Left cardiac atrium (tissue), 4 donors: ENCODE measurements at places on chromosomes 3 and 15. TPM values are rescaled to one million over a fixed set of nuclear protein-coding genes. Genes with fewer than 3 reads are reported as not detected.

The MKRN3 gene
- 0.65 TPM for total RNA-seq

The SAMD7 gene
- total RNA-seq = not detected

- DNase-seq = peak; percentile 61
Observed at GRCh38 chr3:42660131-42660715, 6.7 kb downstream of the ZBTB47 start.

DNA sequence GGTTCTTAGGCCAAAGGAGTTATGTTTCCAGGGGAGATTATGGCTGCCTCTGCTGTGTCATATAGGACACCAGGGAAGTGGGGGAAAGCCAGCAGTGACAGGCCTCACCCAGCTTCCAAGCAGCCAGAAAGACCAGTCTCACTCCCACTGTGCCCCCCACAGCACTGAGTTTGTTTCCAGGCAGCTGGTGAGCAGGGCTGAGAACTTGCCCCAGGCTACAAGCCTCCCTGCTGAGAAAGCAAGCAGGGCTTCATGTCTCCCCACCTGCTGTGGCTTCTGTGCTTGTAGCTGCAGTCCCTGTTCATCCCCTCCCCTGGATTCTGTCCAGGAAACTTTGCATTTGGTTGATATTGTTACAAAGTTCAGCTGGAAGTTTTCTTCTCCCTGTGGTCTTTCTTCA lies 376.3 kb downstream of the PDCD6IP start:
- DNase-seq = no peak

GRCh38 chr3:171821778-171822358 lies 11.6 kb upstream of the PLD1 start:
- no peak for DNase-seq

DNA sequence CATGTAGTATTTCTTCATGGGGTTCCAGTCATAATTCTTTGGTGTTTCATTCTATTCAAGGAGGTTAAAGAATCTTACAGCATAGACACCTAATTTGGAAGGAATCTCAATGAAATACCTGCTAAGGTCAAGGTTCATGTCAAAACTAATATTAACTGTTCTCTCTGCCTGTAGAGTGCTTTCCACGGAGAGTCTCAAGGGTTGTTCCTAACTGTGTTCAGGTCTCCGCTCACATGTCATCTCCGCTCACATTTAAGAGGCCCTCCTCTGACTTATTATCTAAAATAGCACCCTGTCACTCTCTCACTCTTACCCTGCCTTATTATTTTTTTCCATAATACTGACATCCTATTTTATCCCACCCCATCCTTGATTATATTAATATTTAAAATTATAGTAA lies 239.9 kb downstream of the RBMS3 start:
- no peak for DNase-seq

GRCh38 chr15:85764649-85765277 lies 30.0 kb downstream of the KLHL25 start:
- no peak for DNase-seq

- no peak for DNase-seq
Observed at GRCh38 chr15:56074481-56075265, 81.3 kb upstream of the NEDD4 start.

DNA sequence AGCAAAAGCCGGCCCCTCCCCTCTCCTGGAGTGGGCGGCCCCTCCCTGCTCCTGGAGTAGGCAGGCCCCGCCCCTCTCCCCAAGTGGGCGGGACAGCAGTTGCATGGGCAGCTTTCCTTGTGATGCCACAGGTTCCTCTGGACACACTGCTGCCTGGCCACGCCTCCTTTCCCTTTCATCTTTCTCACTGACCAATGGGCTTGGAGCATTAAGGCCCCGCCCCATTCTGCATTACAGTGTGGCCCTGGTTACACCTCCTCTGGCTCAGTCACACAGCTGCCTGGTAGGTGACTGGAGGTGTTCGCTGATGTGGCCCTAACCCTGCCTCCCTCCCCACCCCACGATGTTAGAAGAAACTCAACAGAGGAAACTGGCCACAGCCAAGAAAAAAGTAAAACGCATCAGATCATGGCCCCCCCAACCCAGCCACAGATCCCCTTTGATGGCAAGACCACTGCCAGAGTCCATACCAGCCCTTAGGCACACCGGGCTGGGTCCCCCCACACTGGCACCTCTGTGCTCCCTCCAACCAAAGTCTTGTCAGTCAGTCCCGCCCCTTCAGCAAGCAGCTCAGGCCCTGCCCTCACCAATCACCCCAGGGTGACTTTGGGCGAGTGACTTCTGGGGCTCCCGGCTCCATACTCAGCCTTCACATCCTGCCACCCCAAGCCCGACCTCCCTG lies 84.3 kb downstream of the ADAMTS7 start:
- no peak for DNase-seq

- DNase-seq = no peak
Observed at GRCh38 chr15:41809121-41809520, 18.8 kb upstream of the JMJD7 start.

- DNase-seq = peak; percentile 55
Observed at GRCh38 chr3:42369304-42369703, 41.1 kb downstream of the LYZL4 start.

The DCBLD2 gene
- total RNA-seq = 35.7 TPM

DNA sequence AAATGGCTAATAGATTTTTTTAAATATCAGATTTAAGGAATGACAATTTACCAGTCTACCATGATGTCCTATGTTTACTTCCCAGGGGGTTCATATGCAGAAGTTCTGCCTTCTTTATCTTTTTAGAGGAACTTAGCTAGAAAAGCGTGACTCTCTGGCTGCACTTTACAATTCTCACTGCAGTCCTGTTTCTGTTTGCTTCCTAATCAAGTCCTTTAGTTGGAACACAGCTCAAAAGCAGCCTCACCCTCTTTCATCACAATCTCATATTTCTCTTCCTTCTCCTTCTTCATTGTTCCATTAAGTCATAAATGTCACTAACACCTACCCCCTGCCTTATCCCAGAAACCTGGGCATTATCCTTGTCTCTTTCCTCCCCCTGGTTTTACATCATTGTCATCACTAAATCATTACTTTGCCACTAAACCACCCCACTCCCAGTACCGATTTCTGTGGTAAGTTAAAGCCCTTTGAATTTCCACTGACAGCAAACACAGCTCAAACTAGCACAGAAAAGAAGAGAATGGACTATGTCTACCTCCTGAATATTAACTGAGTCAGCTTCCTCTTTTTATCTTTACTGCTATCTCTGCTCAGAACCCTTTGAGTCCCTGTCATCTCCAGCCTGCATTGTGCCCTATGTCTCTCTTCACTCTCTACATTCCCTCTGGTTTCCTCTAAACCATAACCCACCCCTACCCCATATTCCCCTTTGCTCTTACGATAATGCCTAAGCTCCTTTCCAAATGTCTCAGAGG lies 13.8 kb upstream of the PPP4R2 start:
- no peak for DNase-seq

The IMPG2 gene
- total RNA-seq = 0.18 TPM

The MYL3 gene
- total RNA-seq = 557 TPM

- no peak for DNase-seq
Observed at GRCh38 chr15:101264911-101265641, 12.2 kb downstream of the SELENOS start.

GRCh38 chr3:41117398-41117870 lies 81.9 kb upstream of the CTNNB1 start:
- DNase-seq = peak; percentile 94

The ZPLD1 gene
- not detected for total RNA-seq

DNA sequence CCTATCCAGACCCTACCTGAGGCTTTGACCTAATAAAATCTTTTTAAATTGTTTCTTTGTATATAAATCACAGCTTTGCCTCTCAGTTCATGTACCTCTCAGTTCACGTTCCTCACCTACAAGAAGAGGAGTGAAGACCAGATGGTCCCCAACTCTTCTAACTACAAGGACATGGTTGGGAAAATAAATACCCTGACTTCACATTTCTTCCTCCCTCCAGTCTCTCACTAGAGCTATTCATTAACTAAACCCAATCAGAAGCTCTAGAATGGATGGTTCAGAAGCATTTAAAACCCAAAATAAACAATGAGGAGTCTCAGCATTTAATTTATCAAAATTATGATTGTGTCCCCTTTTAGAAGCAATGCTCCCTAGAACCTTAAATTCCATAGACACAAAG lies 97.3 kb upstream of the AGTR1 start:
- DNase-seq = no peak

The ACTRT3 gene
- 1.6 TPM for total RNA-seq

DNA sequence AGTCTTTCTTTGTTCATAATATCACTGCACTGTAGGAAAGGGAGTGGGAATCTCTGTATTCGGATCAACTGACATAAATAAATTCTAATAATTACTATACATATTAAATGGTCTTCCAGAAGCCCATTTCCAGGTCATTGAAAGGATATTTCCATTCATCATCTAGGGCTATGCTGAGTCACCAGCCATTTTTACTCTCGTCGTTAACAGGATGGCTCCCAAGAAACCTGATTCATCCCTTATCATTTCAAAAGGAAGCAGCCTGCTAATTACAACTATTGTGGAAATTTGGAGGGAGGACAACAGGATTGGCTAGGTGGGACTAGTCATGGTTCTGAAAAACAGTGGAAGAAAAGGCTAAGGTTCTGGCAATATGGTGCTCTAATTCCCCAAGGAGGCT lies 13.6 kb downstream of the GMNC start:
- no peak for DNase-seq

- no peak for DNase-seq
Observed at GRCh38 chr3:126107957-126108675, 24.2 kb upstream of the SLC41A3 start.

The FETUB gene
- not detected for total RNA-seq

- no peak for DNase-seq
Observed at GRCh38 chr3:182400838-182401237, 392.5 kb upstream of the ATP11B start.

- DNase-seq = no peak
Observed at GRCh38 chr3:33547101-33547500, 106.9 kb upstream of the UBP1 start.

DNA sequence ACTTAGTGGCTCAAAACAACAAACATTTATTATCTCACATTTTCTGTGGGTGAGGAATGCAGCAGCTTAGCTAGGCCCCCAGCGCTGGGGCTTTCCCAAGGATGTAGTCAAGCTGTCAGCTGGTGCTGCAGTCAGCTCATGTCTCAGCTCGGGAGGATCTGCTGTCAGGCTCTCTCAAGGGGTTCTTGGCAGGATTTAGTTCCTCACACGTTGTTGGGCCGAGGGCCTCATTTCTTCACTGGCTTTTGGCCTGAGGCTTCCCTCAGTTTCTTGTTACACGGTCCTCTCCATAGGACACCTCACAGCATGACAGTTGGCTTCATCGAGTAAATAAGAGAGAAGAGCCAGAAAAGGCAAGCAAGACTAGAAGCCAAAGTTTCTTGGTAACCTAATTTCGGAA lies 13.7 kb upstream of the U2SURP start:
- peak; percentile 31 for DNase-seq

The DRD3 gene
- not detected for total RNA-seq

GRCh38 chr3:55534876-55535275 lies 47.8 kb upstream of the WNT5A start:
- DNase-seq = no peak

DNA sequence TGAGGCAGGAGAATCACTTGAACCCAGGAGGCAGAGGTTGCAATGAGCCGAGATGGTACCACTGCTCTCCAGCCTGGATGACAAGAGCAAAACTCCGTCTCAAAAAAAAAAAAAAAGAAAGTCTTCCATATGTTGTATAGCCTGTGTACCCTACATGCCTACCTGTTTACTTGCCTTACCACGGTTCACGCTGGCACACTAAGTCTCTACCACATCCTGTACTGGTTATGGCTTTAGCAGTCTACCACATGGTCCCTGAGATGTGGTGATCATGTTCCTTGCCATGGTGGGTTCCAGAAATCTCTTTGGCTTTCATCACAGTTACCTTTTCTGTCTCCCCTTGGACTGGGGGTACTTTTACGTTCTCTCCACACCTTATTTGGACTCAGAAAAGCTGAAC lies 63.8 kb upstream of the TBC1D5 start:
- no peak for DNase-seq

DNA sequence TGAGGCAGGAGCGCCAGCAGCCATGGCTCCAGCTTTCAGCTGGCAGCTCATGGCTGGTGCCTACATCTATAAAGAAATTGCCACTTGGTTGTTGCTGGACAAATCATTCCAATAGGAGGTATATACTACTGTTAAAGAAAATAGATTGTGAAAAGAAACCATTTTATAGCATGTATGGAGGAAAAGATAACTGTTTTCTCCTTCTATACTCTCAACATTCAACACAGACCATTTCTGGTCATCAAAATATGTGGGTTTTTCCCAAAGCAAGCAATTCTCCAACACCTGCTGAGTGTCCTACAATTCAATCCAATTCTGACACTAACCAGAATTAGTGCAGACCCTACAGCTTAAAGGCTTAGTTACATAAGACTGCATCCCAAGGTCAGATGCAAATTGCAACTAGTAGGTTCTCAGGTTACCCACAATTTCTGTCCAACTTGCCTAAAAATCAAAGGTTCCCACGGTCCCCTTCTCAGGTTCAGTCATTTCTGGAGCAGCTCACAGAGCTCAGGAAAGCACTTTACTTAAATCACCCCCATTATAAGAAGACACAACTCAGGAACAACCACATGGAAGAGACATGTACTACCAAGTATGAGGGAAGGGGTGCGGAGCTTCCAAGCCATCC lies 42.4 kb upstream of the STRIT1 start:
- DNase-seq = no peak

- DNase-seq = no peak
Observed at GRCh38 chr15:96043591-96044171, 286.8 kb upstream of the NR2F2 start.

The GABRA5 gene
- total RNA-seq = 0.68 TPM
